ENCODE measurements at places on chromosomes 5 and 9. TPM values are rescaled to one million over a fixed set of nuclear protein-coding genes. Genes with fewer than 3 reads are reported as not detected.

Gene DMRT3
- not detected for total RNA-seq

Gene TOR4A
- total RNA-seq: 0.93 TPM

Gene SMIM32
- total RNA-seq: not detected

GRCh38 chr5:109668237-109668636 is 21.5 kb upstream of the MAN2A1 start:
- DNase-seq: no peak

GRCh38 chr5:10118150-10118549 is 131.5 kb downstream of the ATPSCKMT start:
- no peak for DNase-seq

GRCh38 chr9:19939734-19940278 is 151.0 kb upstream of the SLC24A2 start:
- no peak for DNase-seq

- DNase-seq: peak; percentile 62
These were observed 594 bp downstream of the FAM120A start for GRCh38 chr9:93451849-93452709.

- peak; percentile 76 for DNase-seq
These were observed 11.1 kb upstream of the ARAP3 start for GRCh38 chr5:141692919-141693725.

DNA sequence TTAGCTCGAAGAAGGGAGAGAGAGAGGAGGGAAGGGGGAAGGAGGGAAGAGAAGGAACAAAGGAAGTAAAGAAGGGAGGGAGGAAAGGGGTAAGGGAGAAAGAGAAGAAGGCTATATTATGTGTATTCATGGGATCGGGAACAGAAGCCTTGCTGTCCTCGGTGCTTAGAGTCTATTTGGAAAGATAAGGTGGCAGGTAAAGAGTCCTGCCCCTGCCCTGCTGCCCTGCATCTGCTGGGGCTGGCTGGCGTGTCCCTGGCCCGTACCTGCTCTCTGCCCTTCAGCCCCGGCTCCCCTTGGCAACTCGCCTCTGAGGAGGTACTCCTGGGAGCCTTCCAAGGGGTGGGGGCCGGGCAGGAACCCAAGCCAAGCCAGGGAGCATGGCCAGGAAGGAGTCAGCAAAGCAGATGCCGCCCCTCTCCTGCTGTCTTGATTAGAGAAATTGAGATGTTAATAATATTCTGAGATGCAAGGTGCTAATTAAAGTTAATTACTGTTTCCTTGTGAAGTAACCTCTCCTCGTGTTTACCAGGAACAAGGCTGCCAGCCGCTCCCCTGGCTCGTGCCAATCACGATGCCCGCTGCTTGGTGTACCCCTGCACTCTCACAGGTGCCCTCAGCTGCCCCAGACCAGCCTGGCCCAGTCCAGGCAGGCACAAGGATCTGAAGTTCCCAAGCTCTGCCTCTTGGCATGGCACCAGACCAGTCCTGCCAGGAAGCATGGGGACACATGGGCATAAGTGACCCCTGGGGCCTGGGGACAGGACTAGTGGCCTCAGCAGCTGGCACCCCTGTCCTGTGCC is 36.6 kb downstream of the PCDH1 start:
- no peak for DNase-seq

DNA sequence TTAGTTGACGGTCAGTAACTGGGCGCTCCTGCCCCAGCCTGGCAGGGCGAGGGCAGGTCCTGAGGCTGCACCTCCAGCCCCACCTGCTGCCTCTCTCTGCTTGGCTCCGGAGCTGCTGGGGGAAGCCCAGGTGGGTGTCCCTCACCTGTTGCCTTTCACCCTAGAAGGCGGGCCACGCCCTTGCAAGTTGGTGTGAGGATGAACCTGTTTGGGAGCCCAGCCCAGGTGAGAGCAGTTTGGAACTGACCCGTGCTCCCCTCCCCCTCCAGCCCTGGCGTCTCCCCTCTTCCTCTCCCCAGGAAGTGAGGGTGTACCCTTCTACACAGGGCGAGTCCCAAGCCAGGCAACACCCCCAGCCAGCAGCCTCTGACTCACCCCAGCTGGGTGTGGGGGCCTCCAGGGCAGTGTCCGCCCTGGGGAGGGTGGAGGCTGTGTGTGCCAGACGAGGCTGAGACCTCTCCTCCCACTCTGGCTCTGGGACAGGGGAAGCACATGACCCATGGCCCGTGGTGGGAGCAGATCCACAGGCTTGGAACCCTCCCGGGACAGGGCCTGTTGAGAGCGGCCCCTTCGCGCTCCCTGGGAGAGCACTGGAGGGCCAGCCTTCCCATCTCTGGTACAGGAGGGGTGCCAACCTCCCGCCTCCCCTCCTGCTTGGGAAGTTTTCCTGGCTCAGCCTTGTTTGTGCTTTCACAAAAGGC is 10.4 kb downstream of the LRRC8A start:
- peak; percentile 51 for DNase-seq

DNA sequence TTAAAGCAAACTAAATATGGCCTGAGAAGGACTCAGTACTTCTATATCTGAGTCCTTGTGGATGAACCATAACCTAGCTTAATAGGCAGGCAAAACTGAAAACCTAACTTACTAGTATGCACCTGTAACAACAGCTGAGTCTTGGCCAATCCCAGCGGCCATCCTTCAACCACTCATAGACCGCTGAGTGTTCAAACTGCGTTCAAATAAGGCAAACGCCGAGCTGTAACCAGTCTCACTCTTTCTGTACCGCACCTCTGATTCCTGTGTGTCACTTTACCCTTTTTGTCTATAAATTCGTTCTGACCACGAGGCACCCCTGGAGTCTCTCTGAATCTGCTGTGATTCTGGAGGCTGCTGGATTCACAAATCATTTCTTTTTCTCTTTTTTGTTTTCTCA is 170.5 kb downstream of the COL23A1 start:
- no peak for DNase-seq

- no peak for DNase-seq
These were observed 280.6 kb upstream of the PIK3R1 start for GRCh38 chr5:67934976-67935375.

GRCh38 chr5:6488021-6488420 is 39.4 kb downstream of the UBE2QL1 start:
- no peak for DNase-seq

DNA sequence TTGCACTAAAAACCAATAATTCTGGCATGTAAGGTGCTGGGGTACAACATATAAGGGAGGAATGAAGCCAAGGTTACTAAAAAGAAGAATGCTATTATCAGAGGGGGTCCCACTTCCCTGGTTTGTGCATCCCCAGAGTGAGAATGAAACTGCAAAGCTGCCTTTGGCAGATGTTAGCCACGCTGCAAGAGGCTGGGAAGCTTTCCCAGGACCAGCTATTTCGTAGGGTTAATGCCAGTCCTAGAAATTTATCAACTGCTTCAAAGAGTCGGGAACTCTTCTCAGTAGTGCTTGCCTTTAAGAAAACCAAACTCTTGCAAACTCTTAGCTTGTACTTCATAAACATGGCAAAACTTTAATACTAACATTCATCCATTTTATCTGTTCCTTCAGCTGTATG is 87.5 kb upstream of the NR5A1 start:
- DNase-seq: no peak
